ENCODE measurements at places on chromosomes 3 and 15.

DNA sequence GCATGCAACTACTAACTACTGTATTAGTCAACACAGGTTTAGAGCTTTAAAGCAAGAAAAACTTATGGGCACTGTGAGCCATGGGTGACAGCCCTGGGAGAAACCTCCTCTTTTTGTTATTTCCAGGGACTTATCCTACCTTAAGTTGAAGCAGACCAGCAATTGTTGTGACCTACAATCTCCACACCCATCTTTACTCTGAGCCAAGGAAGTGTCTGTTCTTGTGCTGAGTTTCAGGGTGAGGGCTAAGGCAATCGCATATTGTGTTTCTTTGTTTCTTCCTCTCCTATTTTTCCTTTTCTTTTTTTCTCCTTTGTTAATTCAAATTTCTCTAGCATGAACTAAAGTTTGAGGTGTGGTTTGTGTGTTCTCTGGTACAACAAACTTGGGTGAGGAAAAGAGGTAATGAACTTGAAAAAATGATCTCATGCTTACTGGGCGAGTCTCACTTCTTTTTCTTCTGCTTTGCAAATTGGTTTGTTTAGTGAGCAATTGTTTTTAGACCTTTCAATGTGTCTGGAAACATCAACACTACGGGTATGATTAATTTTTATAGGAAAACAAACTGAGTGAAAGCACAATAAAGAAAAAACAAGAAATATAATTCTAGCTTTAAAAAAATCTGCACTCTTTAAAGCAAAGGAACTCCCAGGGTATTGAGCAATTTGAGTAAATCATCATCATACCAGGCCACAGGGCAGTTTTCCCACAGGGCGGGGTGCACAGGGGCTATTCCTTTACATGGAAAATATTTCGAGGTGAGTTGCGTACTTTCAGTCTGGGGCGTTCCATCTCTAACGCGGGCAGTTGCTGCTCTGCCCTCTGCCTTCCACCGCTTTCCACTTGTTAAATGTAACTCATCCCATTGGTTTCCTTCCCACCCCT, 2.7 kb downstream of the UPK1B start:
- no peak for DNase-seq

- DNase-seq, result peak; percentile 13
Measured at GRCh38 chr3:132284781-132285619, 32.2 kb upstream of the ACP3 start.

- no peak for DNase-seq
Measured at GRCh38 chr15:33051528-33051927, 143.0 kb downstream of the FMN1 start.

DNA sequence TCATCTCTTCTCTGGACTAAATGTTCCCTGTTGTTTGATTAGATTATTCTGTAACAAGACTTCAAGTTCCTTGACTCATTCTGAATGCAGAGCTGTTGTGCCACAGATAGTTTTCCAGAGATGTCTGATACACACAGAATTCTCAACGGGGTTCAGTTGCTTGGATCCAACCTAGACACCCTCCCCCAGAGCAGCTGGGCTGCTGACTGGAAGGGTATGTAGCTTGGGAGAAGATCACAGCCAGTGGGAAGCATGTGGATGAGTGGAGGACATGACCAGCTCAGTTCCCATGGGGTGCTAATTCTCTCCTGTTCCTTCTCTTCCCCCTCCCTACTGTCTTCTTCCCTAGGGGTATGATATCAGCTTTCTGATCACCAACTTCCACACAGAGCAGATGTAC, 6.6 kb upstream of the TTLL3 start:
- no peak for DNase-seq

GRCh38 chr3:157793745-157794144, 290.5 kb upstream of the VEPH1 start:
- DNase-seq, result no peak
